ENCODE measurements at places on chromosomes 16 and 17.

GRCh38 chr17:81460856-81461460, 51.6 kb downstream of the ACTG1 start:
- no peak for DNase-seq

GRCh38 chr16:84672276-84673202, 24.2 kb downstream of the KLHL36 start:
- peak; percentile 81 for DNase-seq

GRCh38 chr17:3990386-3991127, 26.3 kb upstream of the ATP2A3 start:
- DNase-seq = no peak

DNA sequence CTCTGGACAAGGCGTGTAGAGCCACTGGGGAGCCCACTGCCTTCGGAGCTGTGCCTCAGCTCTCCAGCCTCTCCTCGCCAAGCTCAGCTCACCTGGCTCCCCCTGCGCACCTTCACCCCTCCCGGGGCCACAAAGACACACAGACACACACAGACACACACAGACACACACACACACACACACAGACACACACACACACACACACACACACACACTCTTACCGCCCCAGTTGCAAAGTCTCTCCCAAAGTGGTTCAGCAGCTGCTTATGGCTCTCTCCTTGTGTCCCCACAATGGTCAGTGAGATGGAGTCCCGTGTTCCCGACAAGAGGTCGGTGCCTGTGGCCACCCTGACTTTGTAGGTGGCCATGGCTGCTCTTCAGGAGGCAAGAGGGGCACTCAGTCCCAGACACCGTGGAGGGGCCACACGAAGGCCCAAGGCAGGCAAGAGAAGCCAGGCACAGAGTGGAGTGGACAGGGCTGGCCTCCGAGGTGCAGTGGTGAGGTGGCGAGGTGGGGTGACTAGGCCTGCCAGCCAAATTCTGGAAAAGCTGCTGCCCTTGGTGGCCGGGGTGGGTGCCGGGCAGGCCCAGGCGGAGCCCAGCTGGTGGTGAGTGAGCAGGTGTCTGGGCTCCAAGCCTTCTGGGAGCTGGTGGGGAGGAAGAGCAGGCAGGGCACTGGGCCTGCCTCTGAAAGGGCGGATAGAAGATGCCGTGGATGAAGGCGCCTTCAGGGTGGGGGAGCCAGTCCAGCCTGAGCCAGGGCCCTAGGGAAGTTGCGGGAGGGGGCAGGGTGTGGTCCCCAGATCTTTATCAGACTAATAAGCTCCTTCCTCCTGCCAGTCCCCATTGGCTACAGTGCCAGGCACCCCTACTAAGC, at the start of gene ALOX12B:
Gene ALOX12B (minus strand): TSS at position 642 of the 877 bp plus-strand sequence. CDS start 274 bp downstream, at position 368.
- DNase-seq = no peak

- DNase-seq = peak; percentile 69
Observed at GRCh38 chr16:11254913-11255736, 879 bp downstream of the SOCS1 start.

DNA sequence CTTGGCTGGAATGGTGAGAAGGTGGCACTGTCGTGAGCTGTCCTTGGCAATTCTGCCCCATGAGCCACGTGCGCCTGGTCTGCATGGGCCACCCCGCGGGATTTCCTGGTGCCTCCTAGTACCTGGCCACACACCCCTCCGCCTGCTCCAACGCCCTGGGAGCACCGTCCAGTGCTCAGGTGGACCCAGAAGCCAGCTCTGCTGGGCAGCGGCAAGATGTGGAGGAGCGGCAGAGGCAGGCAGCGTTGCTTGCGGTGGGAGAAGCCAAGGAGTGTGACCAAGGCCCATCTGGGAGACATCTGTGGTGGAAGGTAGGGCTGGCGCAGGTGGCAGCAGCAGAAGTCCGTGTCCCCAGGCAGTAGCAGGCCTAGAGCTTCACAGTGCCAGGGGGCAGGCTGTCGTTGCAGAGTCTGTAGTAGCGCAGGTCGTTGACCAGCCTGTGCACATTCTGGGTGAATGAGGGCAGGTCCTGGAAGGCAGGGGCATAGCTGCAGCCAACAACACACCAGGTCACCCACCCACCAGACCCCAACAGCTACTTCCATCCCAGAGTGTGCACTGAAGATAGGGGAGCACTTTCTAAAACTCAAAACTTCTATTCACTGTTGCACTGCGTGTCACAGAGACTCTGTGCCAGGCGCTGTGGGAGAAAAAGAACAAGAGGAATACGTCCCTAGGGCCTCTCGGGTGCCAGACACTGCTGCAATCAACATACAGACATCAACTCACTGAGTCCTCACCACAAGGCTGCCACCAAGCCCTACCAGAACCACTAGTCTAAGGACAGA, 34.9 kb upstream of the GSG1L start:
- DNase-seq = no peak

Data from CD4-positive, alpha-beta T cell treated with Interleukin-10 for 1 hour (primary cell).